ENCODE measurements at places on chromosomes 11 and 22.
A peak's percentile ranks its signal among the peaks of the same experiment; 100 is the strongest.

GRCh38 chr11:119115484-119116234, 5.7 kb upstream of the HINFP start:
- DNase-seq = peak; percentile 18

DNA sequence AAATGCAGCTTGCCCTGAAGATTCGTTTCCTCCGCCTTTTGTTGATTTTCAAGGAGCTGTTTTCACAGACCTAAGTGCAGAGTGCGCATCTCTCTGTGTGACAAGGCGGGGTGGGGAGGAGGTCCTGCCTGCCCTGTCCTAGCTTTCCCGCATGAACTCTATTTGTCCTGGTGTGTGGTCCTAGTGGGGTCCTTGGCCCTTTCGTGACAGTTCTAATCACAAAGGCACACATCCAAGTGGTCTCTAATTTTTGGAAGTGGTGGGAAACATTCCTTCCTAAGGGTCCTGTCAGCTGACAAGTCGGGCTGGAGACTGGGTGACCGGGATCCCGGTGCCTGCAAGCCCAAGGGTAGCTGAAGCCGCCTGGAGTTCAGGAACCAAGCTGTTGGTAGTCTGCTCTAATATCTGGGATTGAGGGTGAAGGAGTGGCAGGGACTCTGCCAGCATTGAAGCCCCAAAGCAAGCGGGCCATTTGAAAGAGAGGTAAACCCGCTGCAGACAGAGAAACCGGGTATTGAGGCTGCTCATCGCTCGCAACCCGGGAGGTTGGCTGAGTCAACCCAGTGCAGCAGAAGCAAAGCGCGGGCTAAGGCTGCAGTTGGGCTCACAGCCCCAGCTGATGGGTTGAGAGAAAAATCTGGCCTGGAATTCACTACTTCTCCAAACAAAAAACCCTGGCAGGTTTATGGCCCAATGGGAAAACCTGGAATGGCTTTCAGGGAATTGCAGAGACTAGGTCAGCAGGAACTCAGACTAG, 28.1 kb upstream of the FBXO3 start:
- DNase-seq = no peak

GRCh38 chr11:496834-497564, 10.0 kb downstream of the RNH1 start:
- no peak for DNase-seq

DNA sequence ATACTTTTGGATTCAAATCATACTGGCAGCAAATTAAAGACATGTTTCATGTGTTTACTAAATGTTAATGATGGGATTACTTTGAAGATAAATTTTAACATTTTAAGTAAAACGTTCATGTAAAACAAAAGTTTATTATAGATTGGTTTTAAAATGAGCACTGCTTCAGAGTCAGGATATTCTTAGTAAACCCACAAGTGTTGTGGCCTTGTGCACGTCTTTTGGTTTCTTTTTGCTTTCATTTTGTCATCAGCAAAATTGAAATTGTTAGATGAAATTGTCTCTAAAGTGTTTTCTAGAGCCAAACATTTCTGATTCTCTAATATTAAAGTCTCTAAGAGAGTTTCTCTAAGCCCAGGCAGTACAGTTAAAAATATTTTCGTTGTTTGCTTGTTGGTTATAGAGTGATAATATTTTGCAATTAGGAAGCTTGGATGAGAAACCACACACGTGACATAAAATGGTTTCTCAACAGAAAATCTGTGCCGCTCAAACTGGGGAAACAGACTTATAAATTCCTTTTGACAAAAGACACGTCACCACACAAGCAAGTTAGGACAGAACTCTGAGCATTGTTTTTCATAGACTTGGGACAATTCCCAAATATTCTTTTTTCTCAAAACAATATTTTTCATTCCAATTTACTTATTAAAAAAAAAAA, 164.4 kb downstream of the TEAD1 start:
- no peak for DNase-seq

DNA sequence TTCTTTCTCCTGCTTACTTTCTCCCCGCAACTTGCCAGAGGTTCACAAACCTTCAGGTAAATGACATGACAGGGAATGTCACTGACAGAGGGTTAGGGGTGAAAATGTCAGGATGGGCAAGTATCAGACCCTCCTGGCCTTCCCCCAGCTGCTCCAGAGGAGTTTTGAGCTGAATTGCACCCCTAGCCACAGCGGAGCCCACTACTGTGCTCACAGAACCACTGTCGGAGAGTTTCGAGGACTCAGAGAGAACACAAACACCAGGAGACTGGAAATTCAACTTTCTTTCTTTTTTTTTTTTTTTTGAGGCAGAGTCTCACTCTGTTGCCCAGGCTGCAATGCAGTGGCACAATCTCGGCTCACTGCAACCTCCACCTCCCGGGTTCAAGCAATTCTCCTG, 21.5 kb upstream of the P2RY2 start:
- no peak for DNase-seq
